Glutamatergic neuron (in vitro differentiated cells): ENCODE measurements at places on chromosomes 11 and 22.

DNA sequence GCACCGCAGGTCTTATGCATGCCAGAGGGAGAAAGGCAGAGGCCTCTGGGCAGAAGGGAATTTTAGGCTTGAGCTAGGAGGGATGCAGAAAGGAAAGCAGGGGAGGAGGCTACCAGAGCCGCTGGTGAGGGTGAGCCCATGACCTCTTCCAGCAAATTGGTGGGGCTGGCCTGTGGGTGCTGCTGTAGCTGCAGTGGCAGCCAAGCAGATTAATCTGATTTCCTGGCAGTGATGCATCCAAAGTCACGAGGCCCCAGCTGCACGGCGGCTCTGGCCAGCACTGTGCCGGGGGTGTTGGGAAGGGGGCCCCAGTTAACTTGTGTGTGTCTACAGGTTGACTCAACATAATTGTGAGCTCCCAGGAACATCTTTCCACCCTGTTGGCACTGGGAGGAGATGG is 41.4 kb upstream of the B3GAT1 start:
- no peak for DNase-seq

- no peak for DNase-seq
Observed at GRCh38 chr22:49266561-49267519, 560.8 kb downstream of the BRD1 start.

- no peak for DNase-seq
Observed at GRCh38 chr11:2101171-2101675, 38.0 kb downstream of the IGF2 start.

- DNase-seq, result no peak
Observed at GRCh38 chr22:49948116-49948957, 12.2 kb upstream of the PIM3 start.

DNA sequence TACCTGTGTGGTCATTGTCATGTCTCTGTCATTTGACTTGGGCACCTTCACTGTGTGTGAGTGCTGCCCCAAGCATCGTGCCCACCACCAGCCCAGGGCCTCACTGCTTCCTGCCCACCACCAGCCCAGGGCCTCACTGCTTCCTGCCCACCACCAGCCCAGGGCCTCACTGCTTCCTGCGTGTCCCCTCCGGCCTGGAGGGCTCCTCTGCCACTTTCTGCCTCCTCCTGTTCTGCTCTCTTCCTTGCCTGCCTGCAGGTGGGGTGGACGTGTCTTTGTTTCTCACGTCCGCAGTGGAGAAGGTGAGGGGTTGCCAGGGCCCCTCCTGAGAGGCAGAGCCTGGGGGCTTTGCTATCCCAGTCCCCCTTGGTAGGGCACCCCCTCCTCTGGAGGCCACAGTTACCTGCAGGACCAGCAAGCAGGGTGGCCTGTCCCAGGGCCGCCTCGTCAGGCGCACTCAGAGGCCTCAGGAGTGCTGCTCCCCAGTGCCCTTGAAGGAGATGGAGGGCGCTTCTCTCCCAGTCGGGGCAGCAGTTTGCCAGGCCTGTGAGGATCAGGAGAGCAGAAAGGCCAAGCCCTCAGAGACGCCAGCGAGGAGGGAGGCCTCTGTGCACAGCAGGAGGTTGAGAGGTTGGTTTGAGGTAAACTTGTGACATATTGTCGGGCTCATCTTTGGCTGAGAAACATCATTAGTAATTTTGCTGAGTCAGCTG is 290.7 kb downstream of the TBC1D22A start:
- DNase-seq, result no peak

- DNase-seq, result no peak
Observed at GRCh38 chr11:101482556-101483124, 101.2 kb downstream of the TRPC6 start.

- DNase-seq, result no peak
Observed at GRCh38 chr22:46721501-46722085, 16.5 kb downstream of the CERK start.
